Pulmonary artery endothelial cell (primary cell): ENCODE measurements at places on chromosomes 5 and 9. TPM values are rescaled to one million over a fixed set of nuclear protein-coding genes. Genes with fewer than 3 reads are reported as not detected.

DNA sequence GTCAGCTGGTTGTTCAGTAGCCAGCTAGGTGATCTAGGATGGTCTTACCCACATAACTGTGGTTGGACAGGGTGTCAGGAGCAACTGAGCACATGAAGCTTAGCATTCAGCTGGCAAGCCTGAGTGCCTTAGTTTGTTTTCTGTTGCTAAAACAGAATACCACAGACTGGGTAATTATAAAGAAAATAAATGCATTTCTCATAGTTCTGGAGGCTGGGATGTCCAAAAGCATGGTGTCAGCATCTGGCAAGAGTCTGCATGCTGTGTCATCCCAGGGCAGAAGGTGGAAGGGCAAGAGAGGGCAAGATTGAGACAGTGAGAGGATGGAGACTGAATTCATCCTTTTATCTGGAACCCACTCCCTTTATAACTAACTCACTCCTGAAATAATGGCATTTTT is 921.5 kb downstream of the TLE4 start:
- DNase-seq: no peak

DNA sequence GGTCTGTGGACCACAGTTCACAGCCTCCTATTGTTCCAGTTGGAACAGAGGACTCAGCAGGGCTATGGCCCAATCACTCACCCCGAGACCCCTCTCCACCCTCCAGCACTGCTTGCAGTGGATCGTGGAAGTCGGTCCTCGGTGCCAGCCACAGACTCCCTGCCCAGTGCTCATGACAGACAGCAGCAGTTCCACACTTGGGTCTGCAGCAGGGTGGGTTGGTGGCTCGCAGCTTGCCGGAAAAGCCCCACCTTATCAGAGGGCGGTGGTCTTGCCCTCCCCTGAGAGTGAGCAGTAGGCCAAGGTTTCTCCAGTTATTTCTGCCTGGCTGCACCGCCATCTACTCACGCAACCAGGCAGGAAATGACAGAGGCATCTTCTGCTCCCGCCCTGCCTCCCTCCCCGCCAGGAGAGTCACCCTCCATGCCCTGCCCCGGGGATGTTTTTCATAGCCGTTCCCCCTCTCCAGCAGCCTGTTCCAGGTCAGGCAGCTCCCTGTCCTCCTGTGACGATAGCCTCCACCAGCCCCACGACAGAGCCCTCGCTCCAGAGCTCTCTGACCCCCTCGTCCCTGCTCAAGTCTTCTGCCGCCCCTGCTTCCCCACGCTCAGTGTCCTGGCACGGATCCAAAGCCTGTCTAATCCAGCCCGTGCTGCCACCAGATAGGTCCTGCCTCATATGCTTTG is 34.5 kb downstream of the UNC5A start:
- no peak for DNase-seq

DNA sequence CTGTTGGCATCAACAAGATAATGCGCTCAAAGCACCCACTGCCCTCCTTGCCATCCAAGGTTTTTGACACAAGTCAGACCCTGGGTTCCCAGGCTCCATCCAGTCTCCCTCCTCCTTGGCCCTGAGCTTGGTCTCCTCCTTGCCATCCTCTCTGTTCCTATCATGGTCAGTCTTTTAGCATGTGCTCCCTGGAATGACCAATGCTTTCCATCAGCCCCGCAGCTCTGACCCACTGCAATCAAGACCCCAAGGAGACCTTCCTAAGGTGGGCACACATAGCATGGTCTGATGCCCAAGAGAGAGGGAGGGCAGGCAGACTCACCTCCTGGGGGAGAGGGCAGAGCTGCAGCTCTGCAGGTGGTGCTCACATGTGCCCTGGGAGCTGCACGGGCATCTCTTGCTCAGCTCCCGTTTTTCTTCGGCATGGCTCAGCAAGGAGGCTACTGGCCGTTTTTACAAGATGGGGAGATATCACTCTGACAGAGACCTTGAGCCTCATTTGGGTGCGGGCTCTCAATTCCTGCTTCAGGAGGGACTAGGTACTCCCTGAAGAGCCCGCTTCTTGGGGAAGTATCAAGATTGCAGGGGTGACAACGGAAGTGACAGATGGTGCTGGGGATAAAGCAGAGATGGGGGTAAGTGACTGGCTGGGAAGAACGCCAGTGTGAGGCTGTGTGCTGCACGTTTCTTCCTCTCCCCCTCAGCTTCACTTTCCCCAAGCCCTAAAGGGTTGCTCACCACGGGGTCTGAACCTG is 3.3 kb downstream of the SEPTIN8 start:
- no peak for DNase-seq

The CCDC192 gene
- total RNA-seq: not detected in 2 replicates

DNA sequence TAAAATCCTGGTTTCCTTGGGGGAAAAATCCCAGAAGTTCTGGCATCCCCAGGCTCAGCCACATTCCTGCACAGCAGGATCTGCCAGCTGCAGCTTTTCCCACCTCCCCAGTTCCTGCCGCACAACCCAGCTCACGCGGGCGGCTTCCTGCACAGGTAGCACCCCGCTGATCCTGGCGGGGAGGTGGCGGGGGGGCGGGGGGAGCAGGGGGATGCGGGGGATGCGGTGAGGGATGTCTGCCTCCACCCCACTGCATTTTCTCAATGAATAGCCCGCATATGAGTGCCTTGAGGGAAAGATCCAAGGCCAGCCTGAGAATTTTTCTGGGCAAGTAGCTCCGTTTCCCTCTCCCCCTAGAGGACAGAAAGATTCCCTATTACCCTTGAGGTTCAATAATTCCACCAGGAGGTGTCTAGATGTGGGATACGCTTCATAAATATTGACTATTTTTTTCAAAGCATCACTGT is 21.1 kb downstream of the GFPT2 start:
- DNase-seq: no peak

DNA sequence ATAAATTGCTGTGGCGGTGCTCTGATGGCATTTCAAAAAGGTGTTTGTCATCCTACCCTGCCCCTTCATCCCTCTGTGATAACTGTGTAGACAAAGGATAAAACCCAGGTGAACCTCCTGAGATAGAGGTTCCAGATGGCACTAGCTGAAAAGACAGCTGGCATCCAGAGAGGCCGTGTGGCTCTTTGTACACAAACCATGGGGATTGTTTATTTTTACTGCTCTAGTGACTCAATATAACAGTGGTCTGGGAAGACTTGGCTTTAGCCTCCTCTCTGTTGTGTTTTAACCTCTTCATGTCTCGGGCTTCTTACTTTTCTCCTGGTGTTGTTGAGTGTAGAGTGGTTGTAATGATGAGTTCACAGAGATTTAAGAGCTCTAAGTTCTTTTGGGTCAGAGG is 48.8 kb downstream of the SH3GL2 start:
- DNase-seq: no peak

The S1PR3 gene
- 19.0 and 22.4 TPM in 2 replicates for total RNA-seq

The SLC6A3 gene
- total RNA-seq: not detected in 2 replicates

DNA sequence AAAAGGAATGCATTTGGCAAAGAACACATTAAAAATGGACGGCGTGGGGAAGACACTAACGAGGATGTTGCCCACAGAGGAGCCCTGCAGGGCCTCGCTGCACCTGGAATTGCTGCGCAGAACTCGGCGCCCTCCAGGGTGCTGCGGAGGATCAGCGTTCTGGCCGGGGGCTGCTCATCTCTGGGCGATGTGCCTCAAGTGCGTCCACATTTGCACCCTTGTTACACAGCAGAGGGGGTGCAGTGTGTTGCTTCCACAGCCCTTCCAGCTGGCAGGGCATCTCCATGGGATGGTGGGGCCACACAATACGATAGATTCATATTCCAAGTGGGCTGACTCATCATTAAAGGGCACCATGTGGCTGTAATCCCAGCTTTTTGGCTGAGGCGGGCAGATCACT is 63.1 kb downstream of the AK8 start:
- DNase-seq: no peak

DNA sequence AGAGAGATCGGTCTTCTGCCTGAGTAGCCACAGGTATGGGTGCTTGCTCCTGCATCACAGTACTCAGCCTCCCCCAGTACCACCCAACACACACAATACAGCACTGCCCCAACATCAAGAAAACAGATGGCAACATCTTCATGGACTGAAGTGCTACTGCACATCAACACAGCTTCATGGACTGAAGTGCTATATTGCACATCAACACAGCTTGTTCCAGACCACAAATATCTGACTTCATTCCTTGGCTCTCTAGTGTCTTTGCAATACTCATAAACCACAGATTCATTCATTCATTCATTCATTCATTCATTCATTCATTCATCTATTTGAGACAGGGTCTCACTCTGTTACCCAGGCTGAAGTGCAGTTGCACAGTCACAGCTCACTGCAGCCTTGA is 31.1 kb upstream of the PCA3 start:
- no peak for DNase-seq

The SNCB gene
- total RNA-seq: 0.07 TPM in 1 of 2 replicates, not detected in the other

- DNase-seq: no peak
These were observed at the start of gene GRIN3A for GRCh38 chr9:101738566-101739183. Gene GRIN3A, minus strand, starts transcription at chr9:101738647. Its CDS starts 668 bp downstream, at chr9:101737979.

- DNase-seq: no peak
These were observed 794 bp upstream of the LRRC14B start for GRCh38 chr5:190366-191035.

DNA sequence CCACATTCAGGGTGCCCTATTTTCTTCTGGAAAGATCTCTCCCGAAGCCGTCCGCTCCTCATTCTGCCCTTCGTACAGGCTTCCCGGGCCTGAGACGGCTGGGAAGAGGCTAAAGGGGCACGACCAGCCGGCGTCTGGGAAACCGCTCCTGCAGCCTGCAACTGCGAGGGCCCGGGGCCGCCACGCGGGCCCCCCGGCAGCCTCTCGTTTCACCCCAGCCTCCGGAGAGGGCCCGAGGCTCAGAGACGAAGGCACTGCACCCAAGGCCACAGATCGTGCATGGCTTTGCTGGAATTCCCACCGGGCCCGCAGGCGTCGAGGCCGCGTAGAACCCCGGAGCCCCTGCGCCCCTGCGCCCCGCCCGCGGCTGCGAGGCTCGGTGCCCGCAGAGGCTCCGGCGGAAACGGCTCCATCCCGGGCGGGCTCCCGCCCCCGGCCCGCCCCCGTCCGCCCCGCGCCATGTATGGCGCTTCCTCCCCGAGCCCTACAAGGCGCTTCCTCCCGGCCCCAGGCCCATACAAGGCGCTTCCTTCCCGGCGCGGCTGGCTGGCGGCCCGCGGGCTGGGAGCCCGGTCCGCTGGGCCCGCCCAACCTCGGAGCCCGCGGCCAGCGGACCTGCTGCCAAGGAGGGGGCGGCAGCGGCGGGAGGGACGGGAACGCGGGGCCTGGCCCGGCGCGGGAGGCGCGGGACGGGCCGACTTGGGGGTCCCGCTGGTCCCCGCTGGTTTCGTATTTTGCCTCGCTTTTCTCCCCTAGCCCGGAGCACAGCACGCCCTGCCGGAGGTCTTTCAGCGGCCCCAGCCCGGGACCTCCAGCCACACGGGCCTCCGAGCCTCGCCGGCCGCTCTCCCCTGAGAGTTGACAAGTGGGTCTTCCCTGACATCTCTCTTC is 26.6 kb downstream of the EGR1 start:
- peak; percentile 37 for DNase-seq

The TEK gene
- 98.9 and 100 TPM in 2 replicates for total RNA-seq

- no peak for DNase-seq
These were observed 146.4 kb downstream of the ARSB start for GRCh38 chr5:78838753-78839152.

DNA sequence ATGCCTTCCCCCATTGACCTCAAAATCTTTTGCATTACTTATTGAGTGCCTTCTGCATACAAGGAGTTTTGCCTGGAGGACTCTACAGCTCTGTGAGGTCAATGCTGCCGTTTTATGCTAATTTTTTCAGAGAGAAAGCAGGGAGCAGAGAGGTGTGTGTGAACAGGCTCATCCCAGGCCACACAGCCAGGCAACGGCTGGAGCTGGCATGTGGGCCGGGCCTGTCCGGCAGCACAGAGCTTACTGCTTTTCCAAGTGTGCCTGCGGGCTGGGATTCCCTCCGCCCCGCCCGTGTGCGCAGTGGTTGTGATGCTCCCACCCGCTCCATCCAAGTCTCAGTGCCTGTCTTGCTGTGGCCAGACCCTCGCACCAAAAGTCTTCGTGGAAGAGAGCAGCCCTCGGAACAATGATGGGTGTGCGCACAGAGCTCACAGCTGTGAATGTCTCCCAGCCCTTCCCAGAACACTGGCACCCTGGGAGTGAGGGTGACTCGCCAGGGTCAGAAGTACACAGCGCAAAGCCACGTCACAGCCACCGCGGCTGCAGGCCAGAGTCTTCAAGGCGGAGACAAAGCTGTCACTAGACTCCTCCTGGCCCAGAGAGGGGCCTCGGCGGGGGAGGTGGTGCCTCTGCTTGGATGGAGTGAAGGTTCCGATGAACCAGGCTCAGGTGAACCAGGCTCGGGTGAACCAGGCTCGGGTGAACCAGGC is 82.8 kb downstream of the COL5A1 start:
- DNase-seq: no peak

The TXN gene
- total RNA-seq: 273 and 296 TPM in 2 replicates

The SPATA31A6 gene
- total RNA-seq: not detected in 2 replicates

DNA sequence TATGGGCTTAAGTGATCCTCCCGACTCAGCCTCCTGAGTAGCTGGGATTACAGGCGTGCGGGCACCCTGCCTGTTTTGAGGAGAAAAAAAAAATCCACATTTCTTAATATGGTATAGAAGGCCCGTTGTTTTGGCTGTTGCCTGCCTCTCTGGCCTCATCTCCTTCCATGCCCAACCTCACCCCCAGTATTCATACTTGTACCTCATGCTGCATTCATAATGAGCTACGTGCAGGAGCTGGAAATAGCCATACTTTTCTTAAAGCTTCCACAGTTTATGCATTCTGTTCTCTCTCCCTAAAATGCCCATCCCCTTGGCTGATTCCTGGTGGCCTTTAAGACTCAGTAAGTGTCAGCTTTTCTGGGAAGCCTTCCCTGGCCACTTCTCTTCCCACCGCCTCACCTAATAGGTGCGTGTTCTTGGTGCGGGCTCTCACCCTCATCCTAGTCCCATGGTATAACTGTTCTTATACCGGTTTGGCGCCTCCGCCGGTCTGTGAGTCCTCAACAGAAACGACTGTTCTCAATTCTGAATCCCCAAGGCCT is 2.1 kb upstream of the TPM2 start:
- no peak for DNase-seq

DNA sequence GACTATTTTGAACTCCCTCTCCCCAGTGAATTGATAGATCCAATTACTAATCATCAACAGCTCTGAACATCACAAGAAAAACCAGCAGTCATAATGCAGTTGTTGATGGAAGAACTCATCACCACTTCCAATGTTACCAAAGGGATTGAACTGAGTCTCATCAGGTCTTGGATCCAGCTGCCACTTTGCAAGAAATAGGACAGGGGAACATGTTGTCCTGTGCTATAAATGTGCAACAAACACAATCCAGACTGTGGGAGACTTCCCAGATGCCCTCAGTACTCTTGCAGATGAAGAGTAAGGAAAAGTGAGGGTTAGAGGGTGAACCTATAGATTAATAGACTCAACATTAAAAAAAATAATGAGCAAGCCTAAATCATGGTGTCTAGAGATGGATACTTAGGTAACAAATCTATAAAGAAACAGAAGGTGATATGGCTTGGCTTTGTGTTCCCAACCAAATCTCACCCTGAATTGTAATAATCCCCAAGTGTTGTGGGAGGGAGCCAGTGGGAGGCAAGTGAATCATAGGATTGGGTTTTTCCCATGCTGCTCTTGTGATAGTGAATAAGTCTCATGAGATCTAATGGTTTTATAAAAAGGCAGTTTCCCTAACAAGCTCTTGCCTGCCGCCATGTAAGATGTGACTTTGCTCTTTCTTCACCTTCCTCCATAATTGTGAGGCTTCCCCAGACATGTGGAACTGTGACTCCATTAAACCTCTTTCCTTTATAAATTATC is 63.4 kb upstream of the PAPPA start:
- DNase-seq: no peak
